Muscle of back (tissue), 13 donors: ENCODE measurements at places on chromosomes 5 and 9. TPM values are rescaled to one million over a fixed set of nuclear protein-coding genes. Genes with fewer than 3 reads are reported as not detected.

The PLAC8L1 gene
- polyA plus RNA-seq: not detected

The FCN2 gene
- not detected for polyA plus RNA-seq

The MYOT gene
- polyA plus RNA-seq: 256 TPM

The MOB3B gene
- 2.6 TPM for polyA plus RNA-seq

The HTR1A gene
- not detected for polyA plus RNA-seq

The AK8 gene
- 0.32 TPM for polyA plus RNA-seq

The HK3 gene
- polyA plus RNA-seq: 1.1 TPM

The KIF12 gene
- 0.54 TPM for polyA plus RNA-seq

The AMBP gene
- not detected for polyA plus RNA-seq

DNA sequence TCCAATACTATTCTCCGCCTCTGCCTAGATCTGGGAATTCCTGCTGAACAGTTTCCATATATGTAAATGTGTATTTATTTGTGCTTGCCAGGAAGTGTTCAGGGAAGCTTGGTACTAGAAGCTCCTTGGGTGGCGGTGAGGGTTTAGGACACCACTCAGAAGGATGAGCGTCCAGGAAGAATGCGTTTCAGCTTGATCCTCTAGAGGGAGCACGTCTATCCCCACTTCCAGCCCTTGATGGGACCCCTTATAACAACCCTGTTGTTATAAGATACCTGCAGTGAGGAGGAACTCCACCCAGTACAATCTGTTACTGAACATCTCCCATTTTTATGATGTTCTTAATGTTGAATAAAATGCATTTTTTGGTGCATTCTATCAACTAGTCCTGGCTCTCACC lies 88.9 kb downstream of the CYFIP2 start:
- DNase-seq: no peak

DNA sequence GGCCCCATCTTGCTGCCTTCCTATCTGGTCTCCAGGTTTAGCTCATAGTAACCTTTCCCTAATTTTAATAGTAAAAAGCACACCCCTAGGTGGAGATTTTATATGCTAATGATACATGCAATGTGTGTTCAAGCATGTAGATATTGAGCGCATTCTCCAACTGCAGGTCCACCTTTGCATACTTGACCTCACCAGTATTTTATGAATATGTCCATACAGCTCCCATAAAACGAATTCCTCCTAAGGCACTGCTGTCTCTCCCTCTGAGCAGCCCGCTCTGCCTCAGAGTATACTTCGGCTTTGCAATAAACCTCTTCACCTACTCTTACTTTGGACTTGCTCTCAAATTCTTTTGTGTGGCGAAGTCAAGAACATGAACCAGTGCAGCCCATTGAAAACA lies 153.3 kb downstream of the RAB3C start:
- DNase-seq: no peak

DNA sequence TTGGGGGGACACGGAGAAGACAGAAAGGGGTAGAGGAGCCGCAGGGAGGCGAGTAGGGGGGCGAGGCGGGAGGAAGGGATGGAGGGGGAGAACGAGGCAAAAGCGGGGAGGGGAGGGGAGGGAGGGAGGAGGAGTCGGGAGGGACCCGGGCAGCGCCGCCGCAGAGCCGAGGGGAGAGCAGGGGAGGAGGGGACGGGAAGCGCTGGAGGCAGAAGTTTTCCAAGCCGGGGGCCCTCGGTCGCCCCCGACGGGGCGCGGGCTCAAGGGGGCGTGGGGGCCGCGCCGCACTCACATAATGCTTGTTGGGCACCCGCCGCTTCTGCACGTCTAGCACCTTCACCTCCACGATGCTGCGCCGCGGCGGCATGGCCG lies 353 bp downstream of the SH3PXD2B start:
- DNase-seq: peak; percentile 73

- no peak for DNase-seq
Measured at GRCh38 chr5:170443624-170444023, 54.5 kb upstream of the KCNMB1 start.

DNA sequence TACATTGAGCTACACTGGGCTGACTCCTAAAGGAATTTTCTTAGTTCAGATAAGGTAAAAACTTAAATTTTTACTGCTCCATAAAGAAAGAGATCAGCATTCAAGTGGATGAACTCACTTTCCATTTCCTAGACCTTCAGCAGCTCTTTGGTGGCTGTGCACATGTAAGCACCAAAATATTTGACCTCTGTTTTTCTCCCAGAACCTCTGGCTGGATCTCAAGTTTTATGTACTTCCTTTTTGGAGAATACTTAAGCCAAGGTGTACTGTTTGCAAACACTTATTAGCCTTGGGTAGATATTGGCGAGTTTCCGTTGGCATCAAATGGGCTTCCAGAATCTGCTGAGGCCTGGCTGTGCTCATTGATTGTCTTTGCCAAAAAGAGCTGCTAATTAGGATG lies 10.3 kb downstream of the TNC start:
- no peak for DNase-seq

- no peak for DNase-seq
Measured at GRCh38 chr5:29402270-29402669, 1791.2 kb upstream of the CDH6 start.

GRCh38 chr5:107661038-107661649 lies 9.6 kb downstream of the EFNA5 start:
- DNase-seq: no peak

GRCh38 chr5:59768152-59769040 lies 125.1 kb downstream of the PDE4D start:
- peak; percentile 86 for DNase-seq

DNA sequence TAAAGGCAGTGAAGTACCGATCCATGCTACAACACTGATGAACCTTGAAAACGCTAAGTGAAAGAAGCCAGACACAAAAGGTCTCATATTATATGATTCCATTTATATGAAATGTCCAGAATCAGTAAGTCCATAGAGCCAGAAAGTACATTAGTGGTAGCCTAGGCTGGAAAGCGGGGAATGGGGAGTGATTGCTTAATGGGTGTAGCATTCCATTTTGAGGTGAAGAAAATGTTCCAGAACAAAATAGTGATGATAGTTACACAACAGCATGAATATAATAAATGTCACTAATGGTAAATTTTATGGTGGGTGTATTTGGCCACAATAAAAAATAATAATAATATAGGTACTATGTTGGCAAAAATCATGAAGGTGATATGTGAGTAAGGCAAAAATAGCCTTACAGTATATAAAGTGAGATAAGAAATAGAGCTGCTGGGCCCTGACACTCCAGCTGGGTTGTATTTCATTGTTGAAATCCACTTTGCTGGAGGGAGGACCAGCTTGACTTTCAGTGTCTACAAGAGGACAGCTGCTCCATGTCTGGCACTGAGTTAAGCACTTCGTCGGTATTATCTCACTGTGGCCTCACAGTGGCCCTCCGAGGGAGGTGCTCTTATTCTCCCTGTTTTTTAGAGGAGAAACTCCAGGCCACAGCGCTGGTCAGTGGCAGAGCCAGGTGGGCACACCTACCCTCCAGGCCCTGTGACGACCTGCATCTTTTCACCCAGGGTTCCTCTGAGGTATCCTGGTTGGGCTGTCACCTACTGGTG lies 22.4 kb upstream of the ANGPTL2 start:
- DNase-seq: no peak

DNA sequence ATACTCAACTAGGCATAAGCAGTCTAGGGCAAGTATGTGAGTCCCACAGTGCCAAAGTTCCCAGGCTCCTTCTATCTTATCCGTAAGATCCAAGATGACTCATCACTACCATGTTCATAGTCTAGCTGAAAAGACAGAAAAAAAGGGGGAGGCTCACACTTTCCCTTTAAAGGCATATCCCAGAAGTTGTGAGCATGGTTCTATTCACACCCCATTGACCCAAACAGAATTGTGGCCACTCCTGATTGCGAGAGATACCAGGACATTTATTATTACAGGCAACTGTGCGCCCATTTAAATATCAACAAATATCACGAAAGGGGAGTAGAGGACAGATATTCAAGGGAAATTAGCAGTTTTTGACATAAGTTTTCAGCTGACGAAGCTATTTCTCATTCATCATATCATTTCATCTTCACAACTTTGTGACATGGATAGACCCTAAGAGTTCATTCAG lies 8.1 kb upstream of the PFDN1 start:
- DNase-seq: peak; percentile 68

- DNase-seq: no peak
Measured at GRCh38 chr5:108418197-108418596, 36.3 kb upstream of the FBXL17 start.

- DNase-seq: no peak
Measured at GRCh38 chr5:157594257-157594656, 18.7 kb upstream of the ADAM19 start.

- DNase-seq: no peak
Measured at GRCh38 chr5:151829370-151829769, 57.6 kb downstream of the G3BP1 start.

DNA sequence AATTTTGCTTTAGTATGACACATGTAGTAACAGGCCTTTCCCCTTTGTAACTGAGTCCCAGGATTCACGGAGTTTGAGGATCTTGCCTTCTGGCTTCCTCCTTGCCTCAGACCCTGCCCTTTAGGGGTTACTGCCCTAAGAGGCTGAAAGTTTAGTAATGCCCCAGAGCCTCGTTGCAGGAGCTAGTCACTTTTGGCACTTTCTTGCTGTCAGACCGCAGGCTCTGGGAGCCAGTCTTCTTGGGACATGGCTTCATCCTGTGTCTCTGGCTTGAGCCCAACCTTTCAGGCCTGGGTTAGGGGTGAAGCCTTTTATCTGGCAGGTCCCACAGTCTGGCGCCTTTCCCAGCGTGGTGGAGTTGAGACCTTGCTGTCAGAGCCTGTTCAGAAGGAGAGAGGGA lies 185.6 kb upstream of the DMRT1 start:
- DNase-seq: no peak

DNA sequence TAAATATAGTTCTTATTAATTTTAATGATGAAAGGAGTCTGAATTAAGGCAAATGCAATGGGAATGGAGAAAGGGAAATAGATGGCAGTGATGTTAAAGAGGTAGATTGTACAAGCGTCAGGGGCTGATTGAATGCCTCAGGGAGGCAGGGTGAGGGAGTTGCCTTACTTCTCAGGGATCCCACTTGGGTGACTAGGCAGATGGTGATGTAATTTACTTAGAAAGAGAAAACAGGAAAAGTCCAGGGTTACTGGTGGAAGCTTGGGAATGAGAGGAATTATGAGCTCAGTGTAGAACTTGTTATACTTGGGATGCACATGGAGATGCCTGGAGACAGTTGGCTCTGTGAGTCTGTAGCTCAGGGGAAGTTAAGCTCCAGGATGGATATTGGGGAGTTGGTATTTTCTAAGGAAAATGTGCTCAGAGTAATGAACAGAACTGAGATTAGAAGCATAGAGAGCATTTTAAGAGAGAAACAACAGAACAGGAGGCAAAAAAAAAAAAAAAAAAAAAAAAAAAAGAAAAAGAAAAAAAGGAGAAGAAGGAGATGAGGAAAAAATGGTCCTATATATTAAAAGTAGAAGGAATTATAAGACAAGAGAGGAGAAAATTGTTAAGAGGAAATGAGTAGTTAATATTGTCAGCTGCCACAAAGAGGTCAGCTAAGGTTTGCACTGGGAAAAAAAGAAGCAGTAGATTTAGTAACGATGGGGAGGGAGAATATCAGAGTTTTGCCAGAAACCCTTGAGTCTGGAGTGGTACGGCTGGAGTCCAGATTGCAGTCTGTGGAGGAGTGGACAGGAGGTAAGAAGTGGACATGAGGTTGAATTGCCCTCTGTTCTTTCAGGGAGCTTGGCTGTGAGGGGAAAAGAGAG lies 88.0 kb upstream of the ELL2 start:
- no peak for DNase-seq

GRCh38 chr9:19232823-19233194 lies 2.3 kb downstream of the DENND4C start:
- no peak for DNase-seq

DNA sequence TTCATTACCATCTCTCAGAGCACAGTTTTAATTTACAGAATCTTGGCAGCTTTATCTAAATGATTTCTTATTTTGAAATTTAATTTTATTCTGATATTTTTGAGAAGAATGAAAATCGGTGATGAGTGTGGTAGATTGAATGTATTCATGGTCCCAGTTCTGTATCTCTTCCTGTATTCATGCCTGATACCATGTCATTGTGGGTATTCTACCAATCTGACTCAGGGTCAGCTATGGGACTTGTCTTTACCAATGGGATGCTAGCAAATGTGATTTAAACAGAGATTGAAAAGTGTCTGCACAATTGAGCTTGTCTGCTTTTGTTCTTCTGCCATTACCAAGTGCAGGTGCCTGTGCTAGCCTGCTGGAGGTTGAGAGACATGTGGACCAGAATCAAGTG lies 17.8 kb upstream of the ZNF618 start:
- DNase-seq: no peak

DNA sequence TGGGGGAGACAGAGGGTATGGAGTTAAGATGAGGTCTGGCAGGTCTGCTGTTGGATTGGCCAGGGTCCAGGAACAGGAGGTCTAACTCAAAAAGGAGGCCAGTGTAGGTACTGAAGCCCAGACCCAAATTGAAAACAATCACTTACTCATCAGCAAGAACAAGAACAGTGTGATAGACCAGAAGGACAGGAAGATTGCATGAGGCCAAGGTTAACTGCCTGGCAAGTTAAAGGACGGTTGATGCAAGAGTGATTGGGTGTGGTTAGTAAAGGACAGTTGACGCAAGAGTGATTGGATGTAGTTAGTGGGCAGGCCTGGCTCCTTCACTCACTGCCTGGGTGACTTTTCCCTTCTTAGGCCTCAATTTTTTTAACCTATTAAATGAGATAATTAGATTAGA lies 132.6 kb downstream of the PDZD2 start:
- no peak for DNase-seq

DNA sequence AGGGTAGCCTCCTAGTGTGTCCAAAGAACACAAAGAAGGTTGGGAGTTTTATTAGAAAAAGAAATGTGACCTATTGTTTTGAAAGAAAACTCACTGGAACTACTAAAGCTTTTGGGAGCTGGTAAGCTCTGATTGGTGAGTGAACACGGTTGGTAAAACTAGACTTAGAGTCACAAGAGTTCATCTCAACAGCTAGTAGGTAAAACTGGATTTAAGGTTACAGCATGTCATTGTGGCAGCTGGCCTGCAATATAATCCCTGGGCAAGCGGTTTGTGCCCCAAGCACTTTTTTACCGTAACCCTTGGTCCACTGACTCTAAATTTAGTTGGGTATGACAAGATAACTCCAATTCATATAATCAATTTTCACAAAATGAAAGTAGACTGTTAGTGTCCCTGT lies 47.4 kb downstream of the UBAP2 start:
- peak; percentile 7 for DNase-seq

GRCh38 chr5:101288633-101289032 lies 385.6 kb upstream of the ST8SIA4 start:
- DNase-seq: no peak

DNA sequence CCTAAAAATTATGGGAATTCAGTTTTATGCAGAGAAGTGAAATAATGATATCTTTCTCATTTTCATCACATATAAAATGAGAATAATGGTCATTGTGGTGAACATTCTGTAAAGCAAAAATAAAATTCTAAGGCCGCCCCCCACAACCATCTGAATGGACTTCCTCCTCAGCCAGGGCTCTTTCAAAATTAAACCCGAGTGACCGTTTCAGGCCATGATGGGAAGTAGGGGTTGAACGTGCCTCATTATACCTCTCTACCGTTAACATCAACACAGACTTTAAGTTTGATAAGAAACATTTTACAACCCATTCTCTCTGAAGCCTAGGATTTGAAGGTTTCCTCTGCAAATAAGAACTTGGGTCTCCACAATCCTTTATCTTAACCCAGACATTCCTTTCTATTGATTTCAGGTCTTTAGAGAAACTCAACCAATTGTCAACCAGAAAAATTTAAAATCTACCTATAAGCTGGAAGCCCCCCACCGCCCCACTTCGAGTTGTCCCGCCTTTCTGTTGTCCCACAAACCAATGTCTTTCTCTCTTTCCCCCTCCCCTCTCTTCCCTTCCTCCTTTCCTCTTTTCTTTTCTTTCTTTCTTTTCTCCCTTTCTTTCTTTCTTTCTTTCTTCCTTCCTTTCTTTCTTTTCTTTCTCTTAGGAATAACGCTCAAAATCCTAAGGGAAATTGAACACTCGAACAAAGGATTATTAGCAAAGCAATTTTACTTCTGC lies 1.7 kb upstream of the TMCO6 start:
- no peak for DNase-seq
